NCI-H446 treated with DMSO at 0.1 percent for 48 hours (cell line): ENCODE measurements at places on chromosomes 6 and 20.

GRCh38 chr20:18225632-18226031 is 62.7 kb upstream of the ZNF133 start:
- peak; percentile 17 for DNase-seq

GRCh38 chr6:139448998-139449610 is 74.7 kb upstream of the CITED2 start:
- DNase-seq, result no peak

DNA sequence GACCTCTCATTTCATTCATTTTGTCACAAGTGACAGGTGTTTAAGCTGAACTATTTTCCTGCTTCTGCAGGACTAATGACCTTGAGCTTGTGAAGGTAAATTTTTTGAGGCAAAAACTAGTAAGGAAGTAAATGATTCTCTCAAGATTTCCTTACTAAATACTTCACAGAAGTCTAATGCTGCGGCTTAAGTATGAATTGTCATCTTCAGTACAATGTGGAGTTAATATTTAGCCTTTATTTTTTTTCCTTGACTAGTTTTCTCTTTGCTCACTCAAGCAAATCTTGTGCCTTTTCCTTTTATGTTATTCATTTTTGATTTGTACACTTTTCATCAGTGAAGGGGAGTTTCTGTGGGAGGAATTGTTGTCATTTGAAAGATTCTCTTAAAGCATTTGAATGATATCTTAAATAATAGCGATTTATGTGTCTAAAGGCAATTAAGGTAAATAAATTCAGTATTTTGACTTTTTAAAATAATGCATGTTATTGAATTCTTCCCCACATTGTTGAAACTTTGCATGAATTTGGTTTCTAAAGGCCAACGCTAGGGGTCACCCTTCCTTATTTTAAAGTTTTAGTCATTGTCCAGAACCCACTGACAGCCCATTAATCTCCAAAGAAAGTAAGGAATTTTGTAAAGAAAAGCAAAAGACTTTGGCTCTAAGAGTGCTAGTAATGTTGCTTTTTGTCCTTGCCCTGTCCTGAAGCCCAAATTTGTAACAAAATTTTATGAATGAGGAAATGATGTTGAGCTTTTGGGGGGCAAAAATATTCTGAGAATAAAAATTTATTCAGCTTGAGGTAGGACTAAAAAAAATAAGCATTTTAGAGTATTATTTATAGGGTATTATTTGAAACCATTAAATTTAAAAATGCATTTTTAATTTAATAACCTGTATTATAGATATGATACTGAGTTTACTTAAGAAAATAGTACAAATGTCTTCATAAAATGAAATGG is 157.4 kb upstream of the LAMA2 start:
- no peak for DNase-seq

GRCh38 chr6:119683031-119683430 is 333.5 kb upstream of the MAN1A1 start:
- DNase-seq, result no peak

DNA sequence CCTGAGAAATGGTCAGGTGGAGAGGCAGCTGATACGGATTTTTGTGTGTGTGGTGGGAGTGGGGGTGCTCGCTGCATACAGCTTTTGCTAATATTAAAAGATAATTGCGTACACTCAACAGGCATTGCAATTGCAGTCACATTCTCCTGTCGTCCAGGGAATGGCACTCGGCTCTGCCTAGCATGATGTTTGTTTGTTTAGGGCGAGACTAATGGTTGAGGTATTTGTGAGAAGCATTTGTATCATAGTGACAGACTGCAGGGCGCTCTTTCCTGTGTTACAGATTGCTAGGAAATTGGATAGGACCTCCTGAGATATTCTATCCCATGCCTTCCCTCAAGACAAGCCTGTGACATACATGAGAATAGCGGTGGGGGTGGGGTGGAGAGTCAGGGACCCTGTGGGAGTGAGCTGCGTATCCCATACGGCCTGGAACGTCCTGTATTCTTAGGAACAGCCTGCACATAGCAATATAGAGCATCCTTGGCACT is 207.4 kb downstream of the SOX4 start:
- no peak for DNase-seq

DNA sequence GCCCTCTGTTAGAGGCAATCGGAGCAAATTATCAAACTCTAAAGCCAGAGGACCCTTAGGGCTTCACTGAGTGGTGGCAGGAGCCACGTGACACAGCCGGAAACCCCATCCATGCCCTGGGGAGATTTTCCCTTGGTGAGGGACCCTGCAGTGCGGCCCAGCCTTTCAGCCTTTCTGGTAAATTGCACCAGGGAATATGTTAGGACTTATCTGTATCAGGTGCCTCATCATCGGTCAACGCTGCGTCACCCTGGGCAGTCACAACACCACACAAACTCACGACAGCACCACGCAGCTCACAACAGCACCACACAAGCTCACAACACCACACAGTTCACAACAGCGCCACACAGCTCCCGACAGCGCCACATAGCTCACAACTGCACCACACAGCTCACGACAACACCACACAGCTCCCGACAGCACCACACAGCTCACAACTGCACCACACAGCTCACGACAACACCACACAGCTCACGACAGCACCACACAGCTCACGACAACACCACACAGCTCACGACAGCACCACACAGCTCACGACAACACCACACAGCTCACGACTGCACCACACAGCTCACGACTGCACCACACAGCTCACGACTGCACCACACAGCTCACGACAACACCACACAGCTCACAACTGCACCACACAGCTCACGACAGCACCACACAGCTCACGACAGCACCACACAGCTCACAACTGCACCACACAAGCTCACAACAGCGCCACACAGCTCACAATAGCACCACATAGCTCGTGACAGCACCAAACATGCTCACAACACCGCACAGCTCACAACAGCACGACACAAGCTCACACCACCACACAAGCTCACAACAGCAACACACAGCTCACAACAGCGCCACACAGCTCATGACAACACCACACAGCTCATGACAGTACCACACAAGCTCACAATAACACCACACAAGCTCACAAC is 199.0 kb downstream of the DLL1 start:
- DNase-seq, result no peak
